Inflammatory macrophage (primary cell): ENCODE measurements at places on chromosomes 5 and 9.

DNA sequence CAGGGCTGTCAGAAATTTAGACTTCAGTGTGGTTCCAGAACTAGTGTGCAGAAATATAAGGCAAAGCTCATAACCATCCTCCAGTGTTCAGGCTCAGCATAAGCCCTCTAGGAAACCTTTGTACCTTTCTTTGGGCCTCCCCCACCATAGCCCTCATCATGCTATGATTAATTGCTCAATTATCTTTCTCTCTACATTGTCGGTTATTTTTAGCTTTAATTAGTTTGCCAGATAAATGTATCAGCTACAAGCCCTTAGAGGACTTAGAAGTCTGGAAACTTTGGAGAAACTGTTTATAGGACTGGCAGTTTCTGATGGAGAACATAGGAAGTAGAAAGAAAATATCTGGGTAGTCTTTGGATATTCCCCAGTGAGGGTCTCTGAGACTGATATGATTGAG is 43.5 kb upstream of the TNC start:
- no peak for DNase-seq

GRCh38 chr9:83656952-83657351 is 34.0 kb downstream of the IDNK start:
- no peak for DNase-seq

DNA sequence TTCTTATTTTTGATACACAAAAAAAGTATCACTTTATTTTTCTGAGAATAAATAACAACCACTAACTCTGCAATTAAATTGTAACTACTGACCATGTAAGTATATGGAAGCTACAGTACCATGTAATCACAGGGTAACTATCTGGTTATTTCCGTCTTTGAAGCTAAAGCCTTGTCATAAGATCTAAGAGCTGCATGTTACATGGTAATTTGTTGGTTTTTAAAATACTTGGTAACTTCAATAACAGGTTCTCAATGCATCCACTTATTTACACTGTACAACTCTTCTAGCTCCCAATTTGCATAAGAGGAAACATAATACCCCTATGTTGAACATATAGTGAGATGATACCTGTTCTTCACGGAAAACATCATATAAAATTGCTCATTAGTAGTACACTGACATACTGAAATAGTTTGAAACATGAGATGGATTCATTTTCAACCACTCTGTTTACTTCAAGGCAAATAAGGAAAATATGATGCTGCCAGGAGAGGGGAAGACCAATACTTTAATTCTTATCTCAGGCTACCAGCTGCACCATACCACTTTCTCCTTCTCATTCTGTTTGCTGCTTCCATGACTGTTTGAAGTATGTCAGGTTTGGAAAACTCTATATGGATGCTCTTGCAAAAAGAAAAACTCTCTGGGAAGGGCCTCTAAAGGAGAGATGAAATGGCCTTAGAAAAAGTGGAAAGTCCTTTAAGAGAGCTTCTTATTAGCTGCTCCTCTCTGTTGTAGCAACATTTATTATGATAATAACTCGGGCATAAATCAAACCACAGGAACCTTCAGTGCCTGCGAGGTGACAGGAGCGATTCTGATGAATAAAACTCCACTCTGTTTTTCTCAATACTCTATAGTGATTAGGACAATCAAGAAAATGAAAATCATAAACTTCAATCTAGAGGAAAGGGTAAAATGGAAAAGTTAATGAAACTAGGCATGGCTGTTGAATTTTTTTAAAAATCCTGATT is 150.2 kb downstream of the KIAA0825 start:
- DNase-seq = no peak

DNA sequence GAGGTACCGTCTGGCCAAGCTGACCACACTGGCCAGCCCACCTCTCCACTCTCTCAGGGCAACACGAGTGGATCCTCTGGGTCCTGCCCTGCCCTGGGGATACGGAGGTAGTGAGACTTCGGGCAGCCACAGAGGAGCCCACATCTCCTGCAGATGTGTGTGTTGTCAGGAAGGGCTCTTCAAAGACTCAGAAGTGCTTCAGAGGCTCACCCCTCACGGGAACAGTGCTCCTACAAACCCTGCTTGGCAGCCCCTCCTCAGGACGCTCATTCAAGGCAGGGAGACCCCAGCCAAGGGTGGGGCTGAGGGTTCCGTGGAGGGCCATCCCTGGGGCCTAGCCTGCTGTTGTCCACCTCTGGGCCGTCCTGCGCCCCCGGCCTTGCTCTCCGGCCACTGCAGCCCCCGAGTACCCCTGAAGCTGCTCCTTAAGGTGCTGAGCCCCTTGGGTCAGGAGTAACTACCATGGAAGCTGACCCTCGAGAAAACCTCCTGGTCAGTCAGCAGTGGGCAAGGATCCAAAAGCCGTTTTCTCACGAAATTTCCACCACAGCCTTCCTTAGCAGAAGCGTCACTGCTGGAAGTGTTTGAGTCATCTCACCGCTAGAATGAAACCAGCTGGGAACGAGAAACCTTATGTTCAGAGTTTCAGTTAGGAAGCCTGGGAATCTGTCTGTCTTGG is 23.2 kb upstream of the LRRC14B start:
- no peak for DNase-seq

- no peak for DNase-seq
Measured at GRCh38 chr5:128264564-128265360, 181.2 kb downstream of the SLC12A2 start.

DNA sequence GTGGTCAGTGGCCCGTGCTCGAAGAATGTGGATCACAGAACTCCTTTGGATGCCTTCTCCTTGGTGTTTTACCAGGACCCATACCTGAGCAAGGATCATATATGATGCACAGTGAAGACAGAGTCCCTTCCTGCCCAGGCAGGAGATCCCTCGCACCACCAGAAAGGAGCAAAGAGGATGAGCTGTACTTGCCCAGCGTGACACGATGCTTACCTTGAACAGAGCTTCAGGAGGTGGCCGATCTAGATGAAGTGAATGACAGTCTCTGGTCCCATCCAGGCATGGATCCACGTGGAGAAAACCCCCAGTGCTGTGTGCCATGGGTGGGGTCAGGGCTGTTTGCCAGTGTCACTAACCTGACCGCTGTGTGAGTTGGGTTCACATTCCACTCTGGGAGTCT is 455.4 kb downstream of the GADD45G start:
- DNase-seq = no peak

GRCh38 chr9:109372246-109372645 is 51.4 kb upstream of the EPB41L4B start:
- DNase-seq = no peak

DNA sequence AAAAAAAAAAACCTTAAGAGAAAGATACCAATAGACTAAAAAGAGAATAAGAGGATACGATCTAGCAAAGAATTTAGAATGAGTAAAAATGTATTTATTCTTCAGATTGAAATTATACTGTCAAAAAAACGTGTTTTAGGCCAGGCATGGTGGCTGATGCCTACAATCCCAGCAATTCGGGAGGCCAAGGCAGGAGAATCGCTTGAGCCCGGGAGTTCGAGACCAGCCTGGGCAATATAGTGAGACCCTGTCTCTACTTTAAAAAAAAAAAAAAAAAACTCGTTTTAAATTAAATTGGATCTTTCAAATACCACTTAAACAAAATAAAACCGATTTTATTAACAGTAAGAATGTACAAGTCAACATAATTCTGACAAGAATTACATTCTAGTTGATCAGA is 41.8 kb downstream of the FBXL17 start:
- DNase-seq = no peak

DNA sequence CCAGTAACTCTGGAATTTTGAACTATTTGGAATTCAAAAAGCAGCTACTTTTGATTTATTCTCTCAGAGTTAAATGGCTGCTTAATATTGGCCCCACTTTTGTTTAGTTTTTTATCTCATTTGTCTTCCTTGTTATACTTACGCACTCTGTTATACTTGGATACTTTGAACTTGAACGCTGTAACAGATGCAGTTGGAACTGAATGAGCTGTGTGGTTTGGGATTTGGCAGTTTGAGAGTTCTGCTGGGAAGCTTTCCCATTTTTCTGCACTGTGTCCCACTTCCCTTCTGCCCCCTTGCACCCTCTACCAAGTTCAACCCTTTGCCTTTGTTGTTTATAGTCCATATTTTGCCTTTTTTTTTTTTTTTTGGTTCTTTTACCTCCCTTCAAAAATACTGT is 3.8 kb downstream of the RHOBTB3 start:
- DNase-seq = no peak

GRCh38 chr9:136693490-136694162 is 6.4 kb upstream of the AGPAT2 start:
- no peak for DNase-seq

DNA sequence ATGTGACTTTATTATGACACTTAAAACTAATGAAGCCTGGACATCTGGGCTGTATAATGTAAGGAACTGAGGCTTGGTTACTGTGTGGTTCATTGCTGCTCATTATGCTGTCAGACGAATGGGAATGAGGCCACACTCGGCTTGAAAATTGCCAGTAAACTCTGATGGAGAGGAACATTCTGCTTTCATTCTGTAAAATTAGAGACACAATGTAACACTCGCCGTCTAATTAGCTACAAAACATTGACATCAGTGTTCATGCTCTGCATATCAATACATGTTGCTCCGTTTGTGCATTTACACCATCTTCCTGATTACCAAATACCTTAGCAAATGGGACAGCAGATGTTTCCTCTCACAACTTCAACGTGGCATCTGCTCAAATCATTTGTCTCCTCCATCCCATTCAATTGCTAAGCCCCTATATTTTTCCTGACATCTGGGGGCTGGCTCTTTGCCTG is 133.0 kb downstream of the SLC28A3 start:
- DNase-seq = no peak

- DNase-seq = no peak
Measured at GRCh38 chr9:38205279-38205678, 136.3 kb upstream of the SHB start.

GRCh38 chr5:78610163-78610583 is 38.4 kb downstream of the LHFPL2 start:
- no peak for DNase-seq

GRCh38 chr9:8172000-8172399 is 372.4 kb upstream of the DMAC1 start:
- DNase-seq = no peak

DNA sequence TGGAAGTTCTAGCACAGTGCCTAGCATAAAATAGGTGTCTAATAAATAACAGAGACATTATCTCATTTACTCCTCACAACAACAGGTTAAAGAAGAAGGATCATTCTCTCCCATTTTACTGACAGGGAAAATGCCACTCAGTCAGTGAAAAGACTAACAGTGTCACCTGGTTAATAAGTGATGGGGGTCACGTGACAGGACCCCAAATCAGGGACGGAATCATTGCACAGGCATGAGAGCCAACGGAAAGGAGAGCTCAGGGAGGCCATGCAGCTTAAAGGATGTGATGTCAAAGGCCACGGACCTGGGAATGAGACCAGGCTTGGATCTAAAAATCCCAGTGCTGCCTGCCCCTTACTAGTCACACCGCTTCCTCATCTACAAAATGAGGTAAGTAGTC is 101.2 kb downstream of the BNC2 start:
- DNase-seq = no peak

DNA sequence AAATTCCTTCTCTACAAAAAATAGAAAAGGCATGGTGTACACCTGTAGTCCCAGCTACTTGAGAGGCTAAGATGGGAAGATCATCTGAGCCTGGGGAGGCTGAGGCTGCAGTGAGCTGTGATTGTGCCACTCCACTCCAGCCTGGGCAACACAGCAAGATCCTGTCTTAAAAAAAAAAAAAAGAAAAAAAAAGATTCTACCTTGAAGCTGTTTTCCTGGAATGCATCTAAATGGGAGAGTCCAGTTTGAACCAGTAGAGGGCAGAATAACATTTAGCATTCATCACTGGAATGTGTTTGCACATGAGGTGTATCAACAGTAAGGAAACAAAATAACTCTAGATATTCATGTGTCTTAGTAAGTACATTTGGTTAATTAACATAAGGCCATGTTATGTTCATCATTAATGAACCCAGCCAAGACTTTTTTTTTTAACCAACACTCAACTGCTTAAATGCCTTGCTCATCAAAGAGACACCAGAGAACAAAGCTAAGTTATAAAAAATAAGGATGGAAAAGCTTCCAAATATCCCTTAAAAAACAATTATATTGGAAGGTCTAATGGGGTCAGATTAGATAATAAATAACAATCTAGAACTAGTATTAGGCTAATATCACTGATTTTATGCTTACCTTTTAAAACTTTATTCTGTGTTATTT is 16.1 kb downstream of the IFNE start:
- DNase-seq = peak; percentile 61

GRCh38 chr9:88722753-88723152 is 187.8 kb downstream of the NXNL2 start:
- DNase-seq = no peak

DNA sequence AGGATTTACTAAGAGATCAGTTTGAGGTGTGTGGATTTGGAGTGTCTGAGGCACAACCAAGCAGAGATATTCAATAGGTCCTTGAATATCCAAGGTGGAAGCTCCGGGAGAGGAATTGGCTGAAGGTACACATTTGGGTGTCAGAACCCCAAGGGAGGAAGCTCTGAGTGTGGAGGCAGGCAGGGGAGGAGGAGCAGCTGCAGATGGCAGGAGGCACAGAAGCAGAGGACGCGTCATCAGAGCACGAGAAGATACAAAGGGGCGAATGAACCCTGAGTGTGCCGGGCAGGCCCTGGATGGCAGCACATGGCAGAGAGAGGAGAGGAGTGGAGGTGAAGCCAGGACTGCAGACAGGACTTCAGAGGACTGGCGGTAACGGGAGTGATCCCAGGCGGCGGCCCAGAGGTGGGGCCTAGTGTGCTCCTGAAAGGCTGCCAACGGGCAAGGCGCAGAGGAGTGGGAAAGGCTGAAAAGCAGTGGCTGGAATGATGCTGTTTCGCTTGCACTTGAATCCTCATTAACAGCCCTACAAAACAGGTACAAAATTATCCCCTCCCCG is 179.8 kb downstream of the FANCC start:
- DNase-seq = no peak

DNA sequence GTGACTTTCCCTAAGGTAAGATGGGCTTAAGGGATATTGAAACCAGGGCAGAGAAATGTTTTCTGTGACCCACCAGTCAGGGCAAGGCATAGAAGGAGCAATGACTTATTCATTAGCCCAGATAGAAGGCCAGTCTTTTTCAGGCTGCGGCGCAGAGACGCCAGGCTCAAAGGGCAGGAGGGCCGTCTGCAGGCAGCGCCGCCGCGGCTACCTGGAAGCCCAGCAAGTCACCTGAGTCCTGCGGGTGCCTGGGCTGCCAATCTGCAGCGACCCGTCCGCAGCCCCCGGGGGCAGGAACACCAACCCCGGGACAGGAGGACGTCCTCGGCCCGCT is 322 bp upstream of the SH3GL2 start:
- DNase-seq = no peak

DNA sequence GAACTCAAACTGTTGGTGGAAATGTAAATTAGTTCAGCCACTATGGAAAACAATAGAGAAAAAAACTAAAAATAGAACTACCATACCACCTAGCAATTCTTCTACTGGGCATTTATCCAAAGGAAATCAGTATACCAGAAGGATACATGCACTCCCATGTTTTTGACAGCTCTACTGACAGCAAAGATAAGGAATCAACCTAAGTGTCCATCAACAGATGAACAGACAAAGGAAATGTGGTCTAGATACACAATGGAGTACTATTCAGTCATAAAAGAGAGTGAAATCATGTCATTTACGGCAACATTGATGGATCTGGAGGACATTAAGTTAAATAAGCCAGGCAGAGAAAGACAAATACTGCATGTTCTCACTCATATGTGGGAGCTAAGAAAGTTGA is 21.8 kb upstream of the C9orf40 start:
- DNase-seq = no peak
